Activated T-helper 1 cell treated with anti-CD3 and anti-CD28 coated beads, Interleukin-2, amount 50 U/mL, for 16 hours (primary cell): ENCODE measurements at places on chromosomes 2 and 18.

GRCh38 chr2:241034490-241035141 is 36.2 kb downstream of the SNED1 start:
- no peak for DNase-seq

- no peak for DNase-seq
Measured at GRCh38 chr18:79552140-79552631, 127.4 kb upstream of the CTDP1 start.

GRCh38 chr18:37299471-37300304 is 265.9 kb downstream of the CELF4 start:
- DNase-seq = no peak

GRCh38 chr18:6661692-6662415 is 67.7 kb upstream of the ARHGAP28 start:
- DNase-seq = no peak

GRCh38 chr18:70416496-70416895 is 127.7 kb downstream of the SOCS6 start:
- DNase-seq = no peak

- DNase-seq = no peak
Measured at GRCh38 chr2:154402213-154402612, 296.3 kb upstream of the KCNJ3 start.

GRCh38 chr2:9160732-9161131 is 45.9 kb upstream of the ASAP2 start:
- DNase-seq = no peak

DNA sequence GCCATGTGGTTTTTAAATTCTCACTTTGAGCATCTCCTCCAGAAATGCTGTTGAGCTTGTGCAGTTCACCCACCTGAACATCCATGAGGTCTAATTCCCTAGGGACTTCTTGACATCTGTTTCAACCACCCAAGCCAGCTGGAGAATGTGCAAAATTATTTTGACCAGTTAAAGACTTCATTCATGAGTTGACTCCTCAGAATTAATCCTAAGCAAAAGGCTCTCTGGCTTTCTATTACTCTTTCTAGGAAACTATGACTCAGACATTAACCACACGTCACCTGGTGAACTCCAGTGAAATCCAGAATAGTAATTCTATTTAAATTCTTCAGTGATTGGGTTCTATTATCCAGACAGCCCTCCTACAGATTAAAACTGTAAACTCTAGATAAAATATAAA is 247.5 kb downstream of the NBAS start:
- DNase-seq = no peak

GRCh38 chr2:181239201-181239799 is 217.9 kb upstream of the ITGA4 start:
- DNase-seq = no peak

DNA sequence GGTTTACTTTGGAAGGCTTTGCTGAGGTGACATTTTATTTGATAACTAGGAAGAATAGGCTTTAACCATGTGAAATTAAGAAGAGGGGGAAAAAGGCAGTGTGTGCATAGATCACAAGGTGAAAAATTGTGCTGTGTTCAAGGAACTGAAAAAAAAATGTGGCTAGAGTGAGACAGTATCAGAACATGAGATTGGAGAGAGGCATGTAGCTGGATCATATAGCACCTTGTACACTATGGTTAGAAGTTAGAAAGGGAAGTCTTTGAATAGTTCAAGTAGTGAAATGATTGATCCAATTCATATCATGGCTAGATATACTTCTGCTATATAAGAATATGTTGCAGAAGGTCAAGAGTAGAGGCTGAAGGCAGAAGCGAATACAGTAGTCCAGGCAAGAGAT is 12.3 kb upstream of the TNFRSF11A start:
- no peak for DNase-seq

DNA sequence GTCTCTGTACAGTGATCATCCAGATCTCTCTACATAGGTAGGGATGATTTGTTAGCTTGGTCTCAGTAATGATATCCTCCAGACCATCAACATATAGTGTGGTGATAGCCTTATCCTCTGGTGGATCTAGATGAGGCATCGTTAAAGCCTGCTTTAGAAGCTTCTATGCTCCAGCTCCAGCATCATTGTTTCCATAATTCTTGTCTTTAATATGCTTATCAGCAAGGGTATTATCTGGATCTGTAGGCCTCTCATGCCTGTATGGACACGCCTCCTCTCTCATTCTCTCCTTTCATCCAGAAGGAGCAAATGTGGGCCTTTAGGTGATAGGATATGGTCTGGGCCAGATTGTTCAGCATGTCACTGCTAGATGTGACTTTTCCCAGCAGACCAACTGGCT is 234.5 kb upstream of the CHST9 start:
- DNase-seq = no peak

DNA sequence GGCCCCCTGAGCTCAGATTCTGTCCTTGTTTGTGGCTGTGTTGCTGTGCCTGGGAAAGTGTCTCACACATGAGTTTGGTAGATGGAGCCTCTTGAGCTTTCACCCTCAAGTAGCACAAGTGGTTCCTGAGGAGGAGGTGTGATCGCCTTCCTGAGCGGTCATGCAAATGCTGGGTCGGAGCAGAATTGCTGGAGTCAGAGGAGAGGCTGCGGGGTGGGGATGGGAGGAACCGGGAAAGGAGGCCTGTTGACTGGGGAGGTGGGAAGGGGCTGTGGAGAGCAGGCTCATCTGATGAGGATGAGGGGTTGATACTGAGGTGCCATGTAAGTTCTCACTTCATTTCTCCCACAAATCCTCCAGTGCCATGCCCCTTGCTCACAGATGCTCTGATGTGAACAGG is 48.4 kb upstream of the ATG16L1 start:
- no peak for DNase-seq

GRCh38 chr18:76205906-76206305 is 289.1 kb downstream of the ZNF516 start:
- no peak for DNase-seq

- DNase-seq = no peak
Measured at GRCh38 chr18:63105636-63106316, 213.8 kb downstream of the BCL2 start.

- DNase-seq = no peak
Measured at GRCh38 chr18:55635439-55635838, 47.4 kb upstream of the TCF4 start.

GRCh38 chr2:76252704-76253103 is 542.0 kb upstream of the GCFC2 start:
- DNase-seq = no peak

- no peak for DNase-seq
Measured at GRCh38 chr2:98924038-98924830, 11.8 kb downstream of the CRACDL start.

DNA sequence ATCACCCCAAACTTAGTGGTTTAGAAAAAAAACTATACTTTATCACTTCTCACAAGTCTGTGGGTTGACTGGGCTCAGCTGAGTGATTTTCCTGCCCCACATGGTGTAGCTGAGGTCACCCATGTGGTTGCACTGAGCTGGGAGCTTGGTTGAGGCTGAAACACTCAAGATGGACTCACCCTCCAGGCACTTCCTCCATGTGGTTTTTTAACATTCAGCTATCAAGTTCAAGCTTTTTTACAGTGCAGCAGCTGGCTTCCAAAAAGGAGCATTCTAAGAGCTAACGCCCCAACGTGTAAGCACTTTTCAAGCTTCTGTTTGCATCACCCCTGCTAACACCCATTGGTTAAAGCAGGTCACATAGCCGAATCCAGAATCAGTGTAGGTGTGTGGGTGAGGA is 105.9 kb upstream of the CREB1 start:
- no peak for DNase-seq

DNA sequence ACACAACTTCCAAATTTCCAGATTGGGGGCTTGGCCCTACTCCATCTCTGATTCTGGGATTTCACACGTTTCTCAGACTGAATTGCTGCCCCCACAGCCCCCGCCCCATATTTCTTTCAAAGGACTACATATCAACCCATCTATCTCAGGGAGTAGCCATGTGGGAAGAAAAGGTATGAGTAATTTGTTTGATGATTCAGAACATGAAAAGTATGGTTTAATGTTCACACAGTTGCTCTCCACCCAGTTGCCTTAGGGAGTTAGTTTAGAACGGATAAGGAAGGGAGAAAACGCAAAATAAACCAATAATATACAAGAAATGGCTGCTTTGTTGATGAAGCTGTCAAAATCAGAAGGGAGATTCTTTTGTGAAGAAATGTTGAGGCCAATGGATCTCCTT is 145.1 kb downstream of the PIEZO2 start:
- no peak for DNase-seq

DNA sequence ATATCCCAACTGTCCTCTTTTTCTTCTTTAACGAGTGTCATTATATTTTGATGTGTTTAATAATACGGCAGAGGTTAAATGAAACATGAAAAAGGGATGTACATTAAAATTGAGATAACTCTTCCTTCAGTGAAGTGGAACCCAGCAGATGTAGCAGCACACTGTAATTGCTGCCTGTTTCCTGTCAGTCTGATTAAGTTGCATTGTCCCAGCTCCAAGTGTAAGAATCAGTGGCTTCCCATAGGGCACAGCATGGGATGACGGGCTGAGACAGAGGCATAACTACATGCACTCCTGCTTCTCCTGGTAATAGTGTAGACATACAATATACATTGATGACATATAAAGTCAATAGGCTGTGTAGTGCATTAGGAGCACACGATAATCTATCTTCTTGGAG is 175.8 kb upstream of the TCF4 start:
- no peak for DNase-seq
